ENCODE measurements at places on chromosomes 13 and 19.

DNA sequence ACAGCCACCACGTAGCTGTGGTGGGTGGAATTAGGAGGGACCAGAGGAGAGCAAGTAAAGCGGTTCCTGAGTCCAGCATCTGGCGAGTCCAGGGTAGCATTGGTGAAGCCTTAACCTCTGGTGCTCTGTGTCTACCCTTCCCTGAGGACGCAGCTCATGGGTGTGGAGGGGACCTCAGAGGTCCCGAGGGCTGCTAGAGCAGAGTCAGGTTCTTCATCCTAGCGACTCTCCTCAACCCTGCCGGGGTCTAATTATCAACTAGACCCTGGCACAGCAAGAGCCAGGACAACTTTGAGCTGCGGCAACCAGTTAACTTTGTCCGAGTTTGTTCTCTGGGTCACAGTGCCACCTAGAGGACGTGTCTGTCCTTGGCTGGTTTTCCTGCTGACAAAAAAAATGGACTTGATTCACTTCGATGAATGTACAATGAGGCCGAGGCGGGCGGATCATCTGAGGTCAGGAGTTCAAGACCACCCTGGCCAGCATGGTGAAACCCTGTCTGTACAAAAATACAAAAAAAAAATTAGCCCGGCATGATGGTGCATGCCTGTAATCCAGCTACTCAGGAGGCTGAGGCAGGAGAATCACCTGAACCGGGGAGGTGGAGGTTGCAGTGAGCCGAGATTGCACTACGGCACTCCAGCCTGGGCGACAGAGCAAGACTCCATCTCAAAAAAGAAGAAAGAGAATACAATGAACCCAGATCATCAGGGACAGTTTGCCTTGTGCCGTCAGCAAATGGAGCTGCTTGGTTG, 25.0 kb downstream of the TSSK6 start:
- peak; percentile 60 for DNase-seq

GRCh38 chr19:37983916-37984315, 76.9 kb downstream of the SIPA1L3 start:
- no peak for DNase-seq

DNA sequence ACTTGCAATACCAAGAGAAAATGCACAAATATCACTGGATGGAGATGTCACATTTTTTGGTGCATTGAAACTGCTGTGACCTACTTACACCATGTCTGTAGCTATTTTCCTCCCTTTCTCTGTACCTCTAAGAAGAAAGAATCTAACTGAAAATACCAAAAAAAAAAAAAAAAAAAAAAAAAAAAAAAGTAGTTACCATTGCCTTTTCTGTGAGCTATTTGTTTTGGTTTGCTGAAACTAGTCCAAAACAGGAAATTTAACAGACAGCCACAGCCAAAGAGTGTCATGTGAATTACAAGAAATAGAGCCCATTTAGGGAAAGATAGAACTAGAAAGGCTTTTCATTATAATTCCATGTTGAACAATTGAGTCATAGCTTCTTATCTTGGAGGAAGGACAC, 37.3 kb downstream of the TNFSF13B start:
- no peak for DNase-seq

DNA sequence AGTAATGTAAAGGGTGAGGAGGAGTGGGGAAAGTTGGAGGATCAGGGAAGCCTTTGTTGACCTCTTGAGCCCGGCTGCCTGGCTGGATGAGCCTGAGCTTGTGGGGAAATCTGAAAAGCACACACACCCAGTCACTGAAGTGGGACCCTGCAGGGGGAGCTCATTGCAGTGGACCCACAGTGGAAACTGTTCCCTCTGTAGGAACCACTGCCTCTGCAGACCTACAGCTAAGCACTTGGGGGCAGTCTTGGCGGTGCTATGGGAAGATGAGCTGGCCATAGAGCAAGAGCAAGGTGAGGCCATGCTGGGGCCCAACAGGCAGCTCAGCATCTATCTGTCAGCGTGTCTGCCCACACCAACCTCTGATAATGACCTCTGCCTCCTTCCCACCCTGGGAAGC, 294.8 kb downstream of the TSHZ3 start:
- DNase-seq: peak; percentile 4

GRCh38 chr19:34555447-34555846, 73.9 kb downstream of the WTIP start:
- no peak for DNase-seq

- no peak for DNase-seq
Observed at GRCh38 chr13:35524171-35524570, 47.7 kb upstream of the MAB21L1 start.

- no peak for DNase-seq
Observed at GRCh38 chr19:13689085-13689484, 75.2 kb upstream of the MRI1 start.

DNA sequence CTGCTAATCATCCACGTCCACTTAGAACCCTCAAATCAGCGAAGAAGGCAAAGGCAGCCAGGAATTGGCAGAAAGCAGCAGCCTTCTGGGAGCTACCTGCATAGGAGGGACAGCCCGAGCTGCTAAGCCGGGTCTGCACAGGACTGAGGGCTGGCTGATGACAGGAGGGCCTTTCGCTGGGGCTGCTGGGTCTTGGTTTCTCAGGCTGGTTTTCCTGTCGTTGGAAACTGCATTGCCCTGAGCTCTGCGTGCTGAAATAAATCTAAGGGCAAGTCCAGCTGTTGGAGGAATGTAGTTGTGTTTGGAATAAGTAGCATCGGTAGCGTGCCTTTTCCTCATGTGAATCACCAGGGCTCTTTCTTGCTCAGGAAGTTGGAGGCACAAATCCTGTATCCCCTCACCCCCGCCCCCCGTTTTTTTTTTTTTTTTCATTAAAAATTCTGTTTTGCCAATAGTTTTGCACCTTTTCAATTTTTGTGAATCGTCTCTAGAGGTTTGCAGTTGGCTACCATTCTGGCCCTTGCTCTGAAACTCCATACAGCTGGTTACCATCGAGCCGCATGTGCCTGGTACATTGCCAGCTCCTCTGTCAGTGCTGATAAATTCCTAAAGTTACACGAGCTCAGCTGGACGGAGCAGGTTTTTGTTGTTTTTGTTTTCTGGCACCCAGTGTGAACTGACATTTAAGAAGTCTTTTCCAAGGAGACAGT, 193.9 kb upstream of the RNF113B start:
- DNase-seq: no peak

- no peak for DNase-seq
Observed at GRCh38 chr19:3684054-3684816, 16.0 kb downstream of the PIP5K1C start.

- DNase-seq: no peak
Observed at GRCh38 chr13:67554286-67554685, 324.1 kb upstream of the PCDH9 start.

DNA sequence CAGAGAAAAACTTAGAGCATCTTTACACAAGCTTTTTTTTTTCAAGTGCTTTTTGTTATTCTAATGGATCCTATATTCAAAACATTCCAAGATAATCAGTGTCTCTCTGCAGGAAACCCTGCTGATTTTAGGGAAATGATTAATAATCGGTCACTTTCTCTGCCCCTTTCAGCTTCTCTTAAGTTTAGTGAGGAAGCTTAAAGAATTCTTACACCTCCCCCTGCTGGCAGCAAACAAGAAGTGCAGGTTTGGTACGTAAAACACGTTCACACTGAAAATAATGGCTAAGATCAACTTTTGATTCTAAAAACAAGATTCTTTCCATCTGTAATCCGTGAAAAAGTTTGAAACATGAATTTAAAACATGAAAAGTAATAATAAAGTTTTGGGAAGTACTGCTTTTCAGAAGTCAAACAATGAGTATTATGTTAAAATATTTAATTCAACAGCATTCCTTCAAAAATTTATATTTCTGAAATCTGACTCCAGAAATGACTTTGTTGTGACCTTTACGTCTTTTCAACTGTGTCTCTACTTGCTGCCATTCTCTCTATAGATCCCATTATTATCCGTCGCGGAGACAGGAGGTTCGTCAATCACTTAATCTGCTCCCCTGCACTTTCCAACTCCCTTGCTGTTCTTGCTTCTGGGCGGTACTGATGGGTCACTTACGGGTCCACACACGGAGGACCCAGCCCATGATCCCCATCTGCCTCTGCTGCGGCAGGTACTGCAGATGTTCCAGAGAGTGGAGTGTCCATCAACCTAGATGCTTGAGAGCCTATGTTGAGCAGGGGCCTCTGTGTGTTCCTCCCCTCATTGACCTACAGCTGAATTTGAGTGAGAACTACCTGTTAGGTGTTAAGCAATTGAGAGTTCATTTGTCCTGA, 203.1 kb upstream of the EDNRB start:
- DNase-seq: no peak

DNA sequence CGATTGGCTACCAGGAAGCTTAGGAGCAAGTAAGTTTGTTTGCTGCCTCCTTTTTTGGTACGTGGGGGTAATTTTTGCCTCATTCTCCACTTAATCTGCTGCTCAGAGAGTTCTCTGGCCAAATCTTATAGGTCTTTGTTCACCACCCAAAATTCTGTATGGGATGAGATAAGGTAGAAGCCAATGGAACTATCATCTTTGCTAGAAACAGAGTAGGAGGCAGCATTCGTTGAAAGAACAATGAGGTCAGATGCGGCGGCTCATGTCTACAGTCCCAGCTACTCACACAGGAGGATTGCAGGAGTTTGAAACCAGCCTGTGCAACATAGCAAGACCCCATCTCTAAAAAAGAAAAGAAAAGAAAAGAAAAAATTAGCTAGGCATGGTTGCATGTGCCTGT, 5.0 kb upstream of the DNAAF3 start:
- DNase-seq: no peak

- no peak for DNase-seq
Observed at GRCh38 chr13:71460211-71460610, 406.8 kb downstream of the DACH1 start.

DNA sequence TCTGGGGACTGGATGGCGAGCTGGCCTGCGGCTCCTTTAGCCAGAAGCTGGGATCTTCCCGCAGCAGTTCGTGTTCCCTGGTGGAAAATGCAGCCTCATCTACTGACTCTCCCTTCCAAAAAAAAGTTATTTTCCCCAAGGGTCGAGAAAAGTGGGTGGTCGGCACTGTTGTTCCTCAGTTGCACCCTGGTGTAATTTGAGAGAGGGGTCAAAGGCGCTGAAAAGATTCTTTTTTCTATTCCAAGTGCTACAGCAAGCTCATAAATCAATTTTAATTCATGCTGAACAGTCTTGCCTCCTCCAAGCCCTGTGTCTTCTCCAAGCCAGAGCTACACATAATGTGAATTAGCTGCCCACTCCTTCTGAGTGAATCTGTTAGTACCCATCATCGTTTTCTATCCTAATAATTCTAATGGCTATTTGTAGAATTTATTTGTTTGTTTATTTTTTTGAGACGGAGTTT, 774 bp downstream of the SLC25A15 start:
- DNase-seq: no peak

GRCh38 chr19:46737761-46738171, 8.1 kb upstream of the FKRP start:
- no peak for DNase-seq

- DNase-seq: no peak
Observed at GRCh38 chr13:63086286-63086685, 1670.6 kb upstream of the PCDH20 start.

DNA sequence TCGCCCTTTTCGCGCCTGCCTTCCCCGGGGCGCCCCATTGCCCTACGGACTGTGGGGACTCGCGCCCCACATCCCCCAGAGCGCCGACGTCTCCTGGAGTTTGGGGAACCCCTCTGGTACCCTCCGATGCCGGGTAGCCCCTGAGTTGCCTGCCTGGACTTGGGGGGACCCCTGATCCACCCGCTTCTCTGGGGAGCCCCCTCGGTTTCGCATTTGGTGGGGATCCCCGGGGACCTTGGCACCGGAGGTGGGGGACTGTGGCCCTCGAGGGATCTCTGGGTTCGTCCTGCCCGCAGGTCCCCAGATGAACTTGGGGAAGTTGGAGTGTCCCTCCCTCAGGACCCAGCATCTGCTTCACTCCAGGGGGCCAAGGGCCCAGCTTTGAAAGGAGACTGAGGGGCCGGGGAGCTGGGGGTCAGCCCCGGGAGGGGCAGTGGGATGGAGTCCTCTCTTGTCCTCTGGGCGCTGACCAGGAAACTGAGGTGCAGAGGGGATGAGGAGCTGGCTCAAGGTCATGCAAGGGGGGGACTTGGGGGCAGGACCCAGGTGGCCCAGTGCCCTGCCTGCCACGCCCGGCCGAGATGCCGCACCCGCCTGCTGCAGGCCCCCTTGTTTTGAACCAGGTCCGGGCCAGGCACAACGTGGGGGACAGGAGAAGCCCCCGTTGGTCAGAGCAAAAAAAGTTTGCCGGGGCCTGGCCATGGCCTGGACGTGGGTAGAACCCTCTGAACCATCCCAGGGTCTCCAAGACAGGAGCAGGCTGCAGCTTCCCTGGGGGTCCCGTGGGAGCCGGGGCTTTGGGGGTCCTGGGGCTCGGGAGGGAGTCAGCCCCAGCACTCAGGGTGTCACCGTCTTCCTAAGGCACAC, 1.0 kb downstream of the EFNA2 start:
- DNase-seq: no peak

GRCh38 chr13:46964789-46965527, 68.1 kb upstream of the HTR2A start:
- DNase-seq: no peak

DNA sequence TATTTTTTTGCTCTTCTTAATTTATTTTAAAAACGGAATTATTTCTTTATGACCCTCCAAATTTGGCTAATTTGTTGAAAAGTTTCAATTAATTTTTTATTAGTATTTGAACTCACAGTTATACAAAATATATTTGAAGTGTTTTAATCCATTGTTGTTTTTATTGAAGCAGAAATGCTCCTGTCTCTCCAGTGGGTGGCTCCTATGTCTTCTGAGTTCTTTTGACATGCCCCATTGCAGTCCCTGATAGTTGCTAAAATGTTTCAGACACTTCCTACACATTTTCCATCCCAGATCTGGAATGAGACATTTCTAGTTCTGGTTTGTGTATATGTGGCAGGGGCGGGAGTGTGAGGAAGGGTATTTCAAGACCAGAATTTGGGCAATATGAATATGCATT, 579.4 kb upstream of the PRR20A start:
- no peak for DNase-seq

- DNase-seq: no peak
Observed at GRCh38 chr13:43473437-43473836, 313.3 kb downstream of the ENOX1 start.

DNA sequence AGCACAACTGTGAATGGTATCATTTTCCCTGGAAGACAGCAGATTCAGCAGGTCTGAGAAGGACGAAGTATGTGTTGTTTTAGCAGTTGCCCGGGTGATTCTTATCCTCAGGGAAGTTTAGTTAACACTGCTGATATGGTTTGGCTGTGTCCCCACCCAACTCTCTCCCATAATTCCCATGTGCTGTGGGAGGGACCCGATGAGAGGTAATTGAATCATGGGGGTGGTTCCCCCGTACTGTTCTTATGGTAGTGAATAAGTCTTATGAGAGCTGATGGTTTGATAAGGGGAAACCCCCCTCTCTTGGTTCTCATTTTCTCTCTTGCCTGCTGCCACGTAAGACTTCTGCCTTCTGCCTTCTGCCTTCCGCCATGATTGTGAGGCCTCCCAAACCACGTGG, 81.0 kb upstream of the UBAC2 start:
- DNase-seq: peak; percentile 12

DNA sequence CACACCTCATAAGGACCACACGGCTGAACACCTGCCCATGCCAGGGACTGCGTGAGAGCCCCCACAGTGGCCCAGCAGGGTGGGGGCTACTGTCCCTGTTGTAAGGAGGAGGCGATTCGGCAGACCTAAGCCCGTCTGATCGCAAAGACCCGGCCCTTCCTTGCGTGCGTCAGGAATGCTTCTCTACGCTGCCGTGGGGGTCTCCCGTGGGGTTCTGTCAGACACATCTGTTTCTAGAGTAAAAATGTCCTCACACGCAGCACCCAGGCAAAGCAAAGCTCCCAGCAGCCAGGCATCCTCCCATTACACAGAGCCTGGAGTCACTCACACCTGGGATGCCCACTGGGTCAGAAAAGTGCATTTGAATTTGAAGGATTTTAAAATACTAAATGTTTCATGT, 147.7 kb upstream of the SOX1 start:
- DNase-seq: no peak

Measured in stimulated activated CD8-positive, alpha-beta memory T cell treated with anti-CD3 and anti-CD28 coated beads, Interleukin-4, amount 100 ng/mL, for 24 hours (primary cell).